Stimulated activated CD8-positive, alpha-beta memory T cell treated with anti-CD3 and anti-CD28 coated beads, Interleukin-7, amount 100 ng/mL, for 48 hours (primary cell): ENCODE measurements at places on chromosomes 4 and X.

- no peak for DNase-seq
Observed at GRCh38 chrX:21970326-21970725, 29.8 kb downstream of the SMS start.

DNA sequence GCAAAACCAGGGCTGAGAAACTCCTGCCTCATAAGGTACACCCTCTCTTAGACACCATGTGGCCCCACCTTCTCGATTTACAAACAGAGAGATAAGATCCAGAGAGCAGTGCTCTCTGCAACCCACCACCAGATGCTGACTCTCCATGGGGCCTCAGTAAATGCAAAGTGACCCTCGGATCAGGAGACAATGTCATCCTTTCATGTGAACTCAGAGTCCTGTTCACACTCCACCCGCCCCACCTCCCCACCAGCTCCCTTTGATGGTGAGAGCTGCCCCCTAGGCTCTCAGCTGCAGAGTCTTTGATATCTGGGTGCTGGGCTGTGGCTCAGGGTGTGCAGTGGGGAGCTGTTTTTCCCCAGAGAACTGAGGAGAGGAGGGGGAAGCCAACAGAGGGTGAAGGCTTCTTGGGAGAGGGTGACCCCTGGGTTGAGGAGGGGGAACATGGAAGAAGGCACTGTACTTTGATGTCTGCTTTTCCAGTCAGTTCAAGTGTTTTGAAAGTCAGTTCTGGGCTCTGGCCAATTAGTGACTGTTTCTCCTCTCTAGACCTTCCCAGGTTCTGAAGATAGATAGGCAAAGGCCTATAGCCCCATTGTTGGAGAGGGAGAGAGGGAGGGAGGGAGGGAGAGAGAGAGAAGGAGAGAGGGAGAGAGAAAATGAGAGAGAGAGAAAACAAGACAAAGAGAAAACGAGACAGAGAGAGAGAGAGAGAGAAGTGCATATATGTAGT lies 88.2 kb downstream of the SCD5 start:
- DNase-seq = no peak

DNA sequence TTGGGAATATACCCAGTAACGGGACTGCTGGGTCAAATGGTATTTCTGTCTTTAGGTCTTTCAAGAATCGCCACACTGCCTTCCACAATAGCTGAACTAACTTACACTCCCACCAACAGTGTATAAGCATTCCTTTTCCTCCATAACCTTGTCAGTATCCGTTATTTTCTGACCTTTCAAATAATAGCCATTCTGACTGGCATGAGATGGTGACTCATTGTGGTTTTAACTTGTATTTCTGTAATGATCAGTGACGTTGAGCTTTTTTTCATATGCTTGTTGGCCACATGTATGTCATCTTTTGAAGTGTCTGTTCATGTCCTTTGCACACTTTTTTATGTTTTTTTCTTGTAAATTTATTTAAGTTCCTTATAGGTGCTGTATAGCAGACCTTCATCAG lies 81.2 kb downstream of the ADAM29 start:
- DNase-seq = no peak

DNA sequence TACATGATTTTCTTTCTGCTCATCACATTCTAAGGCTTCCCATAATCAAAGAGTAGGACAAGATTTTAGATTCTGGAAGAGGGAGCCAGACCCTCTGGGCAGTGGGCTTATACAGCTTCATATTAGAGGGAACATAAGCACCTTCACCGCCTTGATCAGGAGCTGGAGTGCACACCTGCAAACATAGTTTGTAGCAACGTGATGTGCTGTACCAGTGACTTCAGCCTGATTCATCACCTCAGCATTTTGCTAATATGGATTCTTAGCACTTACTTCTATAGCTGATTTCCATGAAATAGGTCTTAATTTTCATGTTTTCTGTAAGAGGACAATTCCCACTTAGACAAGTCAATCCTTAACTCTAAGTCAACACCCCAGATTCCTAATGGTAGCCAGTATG lies 36.7 kb downstream of the PCDH18 start:
- DNase-seq = no peak

GRCh38 chr4:102694791-102695190 lies 66.0 kb downstream of the MANBA start:
- DNase-seq = no peak

GRCh38 chr4:127629371-127629770 lies 3.4 kb upstream of the INTU start:
- DNase-seq = no peak

DNA sequence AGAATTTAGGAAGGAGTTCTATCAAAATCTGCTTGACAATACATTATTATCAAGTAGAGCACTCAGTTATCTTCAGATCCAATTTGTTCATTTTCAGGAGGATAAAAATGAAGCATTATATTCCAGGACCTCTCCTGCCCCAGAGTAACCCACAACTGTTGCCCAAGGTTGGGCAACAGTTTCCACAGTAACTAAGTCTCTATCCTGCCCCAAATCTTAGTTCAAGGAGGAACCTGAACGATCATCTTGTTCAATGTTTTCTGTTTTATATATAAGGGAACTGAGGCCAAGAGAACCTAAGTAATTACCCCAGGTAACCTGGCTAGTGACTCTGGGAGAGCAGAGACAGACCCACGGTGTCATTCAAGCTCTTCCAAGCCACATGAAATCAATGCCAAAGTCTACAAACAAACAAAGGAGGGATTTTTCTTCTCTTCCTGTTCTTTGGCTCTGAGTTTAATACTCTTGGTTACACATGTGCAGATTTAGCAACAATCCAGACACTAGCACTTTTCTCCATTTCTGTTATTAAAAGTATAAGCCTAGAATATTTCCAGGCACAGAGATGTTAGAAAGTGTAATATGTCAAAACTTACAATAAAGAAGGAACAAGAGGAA lies 105.6 kb downstream of the C4orf51 start:
- DNase-seq = no peak

DNA sequence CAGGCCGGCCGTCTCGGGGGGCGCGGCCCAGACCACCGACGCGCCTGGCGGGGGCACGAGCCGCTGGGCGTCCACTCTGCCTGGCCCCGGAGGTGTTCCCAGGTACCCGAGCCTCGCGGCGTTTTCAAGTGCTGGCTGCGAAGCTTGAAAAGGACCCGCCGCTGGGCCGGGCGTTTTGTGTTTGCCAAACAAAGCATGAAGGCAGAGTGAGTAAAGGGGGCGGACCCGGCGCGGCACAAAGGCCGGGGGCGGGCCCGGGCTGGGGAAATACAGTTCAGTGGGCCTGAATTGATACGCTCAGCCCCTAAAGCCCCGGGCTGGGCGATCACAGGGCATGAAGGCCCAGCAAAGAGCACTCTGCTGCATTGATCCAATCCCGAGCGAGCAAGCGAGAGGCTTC lies 65.4 kb downstream of the SOX3 start:
- DNase-seq = no peak

- peak; percentile 5 for DNase-seq
Observed at GRCh38 chrX:46180258-46180687, 364.9 kb downstream of the ZNF674 start.

DNA sequence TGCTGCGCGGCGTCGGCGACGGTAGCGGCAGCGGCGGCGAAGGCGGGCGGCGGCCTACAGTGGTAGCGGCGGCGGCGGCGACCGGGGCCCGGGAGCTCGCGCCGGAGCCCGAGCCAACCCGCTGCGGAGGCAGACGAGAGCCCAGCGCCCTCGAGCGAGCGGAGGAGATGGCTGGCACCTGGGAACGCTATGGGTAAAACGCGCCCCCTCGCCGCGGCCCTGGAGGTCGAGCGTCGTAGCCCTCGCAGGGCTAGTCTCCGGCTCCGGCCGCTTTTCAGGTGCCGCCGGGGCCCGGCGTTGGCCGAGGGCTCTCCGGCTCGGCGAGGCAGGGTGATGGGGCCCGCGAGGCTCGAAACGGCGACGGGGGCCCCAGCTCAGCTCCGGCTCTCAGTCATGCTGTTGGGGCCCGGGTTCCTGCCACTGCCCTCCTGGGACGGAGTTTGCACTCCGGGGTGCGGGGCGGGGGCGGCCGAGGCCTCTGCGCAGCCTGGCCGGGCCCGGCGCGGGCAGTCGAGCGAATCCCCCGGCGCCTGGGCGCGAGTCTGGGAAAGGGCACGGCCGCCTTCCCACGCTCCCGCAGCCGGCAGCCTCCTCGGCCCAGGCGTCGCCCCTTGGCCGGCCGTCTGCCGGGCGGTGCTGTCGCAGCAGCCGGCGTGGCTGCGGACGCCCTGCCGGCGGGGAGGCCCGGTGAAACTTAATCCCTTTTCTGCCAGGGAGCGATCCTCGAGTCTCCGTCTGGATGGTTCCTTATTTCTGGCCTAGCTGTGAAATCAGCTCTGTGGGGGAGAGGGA lies 768 bp downstream of the MID2 start:
- DNase-seq = no peak

DNA sequence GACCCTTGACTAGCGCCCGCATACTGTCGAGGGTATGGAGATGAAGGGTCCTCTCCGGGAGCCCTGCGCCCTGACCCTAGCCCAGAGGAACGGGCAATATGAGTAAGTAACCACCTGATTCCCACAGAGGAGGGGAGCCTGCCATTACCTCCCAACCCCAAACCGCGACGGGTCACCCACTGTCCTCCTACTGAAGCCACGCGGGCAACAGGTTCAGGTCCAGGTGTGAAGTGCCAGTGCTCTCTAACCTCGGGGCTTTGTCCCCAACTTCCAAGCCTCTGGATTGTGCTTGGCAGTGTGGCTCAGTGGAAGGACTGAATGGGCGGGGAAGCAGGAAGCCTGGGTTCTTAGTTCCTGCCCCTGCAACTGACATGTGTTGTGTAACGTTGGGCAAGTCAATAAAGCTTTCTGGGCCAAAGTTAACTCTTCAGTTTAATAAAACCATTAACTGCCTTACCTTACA lies 694 bp downstream of the OCRL start:
- DNase-seq = no peak

- DNase-seq = peak; percentile 2
Observed at GRCh38 chrX:66833426-66833825, 194.5 kb upstream of the EDA2R start.

- DNase-seq = no peak
Observed at GRCh38 chr4:57148177-57148576, 38.0 kb upstream of the IGFBP7 start.

- no peak for DNase-seq
Observed at GRCh38 chr4:74814052-74814451, 19.7 kb upstream of the BTC start.

DNA sequence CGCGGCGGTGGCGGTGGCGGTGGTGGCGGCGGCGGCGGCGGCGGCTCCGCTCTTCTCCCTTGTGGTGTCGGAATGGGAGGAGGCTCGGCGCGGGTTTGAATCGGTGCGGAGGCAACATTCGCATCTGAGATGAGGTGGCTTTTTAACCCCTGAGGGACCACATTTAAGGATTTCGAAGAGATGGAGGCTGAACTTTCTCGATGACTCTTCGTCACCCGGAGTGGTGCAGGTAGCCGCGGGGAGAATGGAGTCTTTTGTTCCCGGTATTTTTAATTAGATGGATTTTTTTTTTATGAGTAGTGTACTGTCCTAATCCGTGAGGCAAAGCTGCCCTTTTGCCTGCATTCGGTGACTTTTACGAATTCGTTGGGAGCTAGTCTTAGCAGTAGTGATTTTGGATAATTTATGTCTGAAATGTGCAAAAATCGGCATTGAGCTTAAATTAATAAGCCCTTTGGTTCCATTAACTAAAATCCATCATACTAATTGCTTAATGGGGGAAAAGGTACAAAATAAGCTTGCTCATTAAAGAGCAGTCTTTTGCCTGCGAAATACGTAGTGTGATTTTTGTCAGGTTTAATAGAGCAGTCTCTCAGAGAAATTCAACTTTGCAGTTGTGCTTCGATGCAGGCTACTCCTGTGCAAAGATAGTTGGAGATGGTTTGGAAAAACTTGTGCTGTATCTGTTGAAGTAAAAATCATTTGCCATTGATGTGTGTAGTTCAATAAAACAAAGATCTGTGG lies 206.2 kb downstream of the TENM3 start:
- no peak for DNase-seq

- no peak for DNase-seq
Observed at GRCh38 chr4:100895556-100896197, 377.9 kb upstream of the EMCN start.

- no peak for DNase-seq
Observed at GRCh38 chrX:118861338-118861737, 37.7 kb downstream of the ZCCHC12 start.

- DNase-seq = no peak
Observed at GRCh38 chr4:8508740-8509139, 68.2 kb downstream of the TRMT44 start.

DNA sequence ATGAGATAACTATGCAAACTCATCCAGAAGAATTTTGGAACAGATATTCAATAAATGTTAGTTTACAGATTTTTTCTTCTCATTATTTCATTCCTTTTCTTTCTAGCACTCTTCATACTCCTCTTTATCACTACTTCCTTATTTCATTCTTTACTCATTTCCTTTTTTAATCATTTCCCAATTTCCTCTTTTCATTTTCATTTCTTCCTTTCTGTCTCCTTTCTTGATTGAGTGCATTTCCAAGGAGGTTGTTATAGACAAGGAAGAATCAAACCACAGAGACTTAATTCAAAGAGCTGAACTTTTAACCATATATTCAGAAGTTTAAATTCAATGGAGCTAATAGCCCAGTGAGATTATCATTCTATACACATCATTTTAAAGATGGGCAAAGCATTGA lies 600.7 kb downstream of the ARAP2 start:
- DNase-seq = no peak

- DNase-seq = no peak
Observed at GRCh38 chr4:143356493-143356892, 19.8 kb downstream of the GAB1 start.

DNA sequence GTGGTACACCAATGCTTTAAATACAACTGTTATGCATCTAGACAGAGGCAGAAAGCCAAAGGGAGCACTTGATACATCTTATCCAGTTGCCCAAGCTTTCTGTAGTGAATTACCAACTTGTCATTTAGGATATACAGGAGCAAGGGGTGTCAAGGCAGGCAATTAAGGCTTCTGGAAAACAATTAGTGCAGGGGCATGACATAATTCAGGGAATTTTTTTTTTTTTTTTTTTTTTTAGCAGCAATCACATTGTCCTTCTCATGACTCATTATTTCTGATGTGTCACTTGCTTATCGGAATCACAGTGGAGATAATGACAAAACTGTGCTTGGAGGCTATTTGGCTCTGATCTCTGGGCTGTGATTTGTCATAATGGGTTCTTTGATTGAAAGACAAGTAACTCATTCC lies 259.5 kb downstream of the ARHGAP24 start:
- DNase-seq = no peak

DNA sequence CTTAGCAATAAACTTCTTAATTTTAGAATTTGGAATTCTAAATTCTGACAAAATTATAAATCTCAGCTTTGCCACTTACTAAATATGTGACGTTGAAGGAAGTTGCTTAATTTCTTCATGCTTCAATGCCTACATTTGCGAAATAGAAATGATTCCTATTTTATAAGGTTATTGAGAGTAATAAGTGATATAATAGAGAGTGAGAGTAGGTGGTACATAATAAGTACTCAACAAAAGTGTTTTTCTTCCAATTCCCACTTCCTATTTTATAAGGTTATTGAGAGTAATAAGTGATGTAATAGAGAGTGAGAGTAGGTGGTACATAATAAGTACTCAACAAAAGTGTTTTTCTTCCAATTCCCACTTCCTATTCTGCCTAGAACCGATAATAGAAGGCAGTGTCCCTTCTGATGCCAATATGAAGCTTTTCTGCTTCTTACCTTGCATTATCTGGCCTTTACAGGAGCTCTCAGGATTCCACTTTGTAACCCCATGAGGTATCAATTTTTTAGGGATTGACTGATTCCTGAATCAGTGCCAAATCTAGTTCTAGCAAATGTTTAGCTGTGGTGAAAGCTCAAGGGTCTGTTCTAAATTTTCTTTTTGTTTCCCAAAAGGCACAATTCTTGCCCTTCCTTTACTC lies 31.4 kb downstream of the VSIG4 start:
- DNase-seq = no peak

GRCh38 chr4:24322995-24323394 lies 261.4 kb downstream of the DHX15 start:
- no peak for DNase-seq
